Stimulated activated CD8-positive, alpha-beta memory T cell treated with anti-CD3 and anti-CD28 coated beads, Interleukin-4, amount 100 ng/mL, for 1 hour (primary cell): ENCODE measurements at places on chromosomes 3 and 15.

GRCh38 chr3:7146529-7146928 is 285.6 kb downstream of the GRM7 start:
- DNase-seq: no peak

GRCh38 chr3:138881233-138881632 is 46.5 kb upstream of the PIK3CB start:
- DNase-seq: no peak

DNA sequence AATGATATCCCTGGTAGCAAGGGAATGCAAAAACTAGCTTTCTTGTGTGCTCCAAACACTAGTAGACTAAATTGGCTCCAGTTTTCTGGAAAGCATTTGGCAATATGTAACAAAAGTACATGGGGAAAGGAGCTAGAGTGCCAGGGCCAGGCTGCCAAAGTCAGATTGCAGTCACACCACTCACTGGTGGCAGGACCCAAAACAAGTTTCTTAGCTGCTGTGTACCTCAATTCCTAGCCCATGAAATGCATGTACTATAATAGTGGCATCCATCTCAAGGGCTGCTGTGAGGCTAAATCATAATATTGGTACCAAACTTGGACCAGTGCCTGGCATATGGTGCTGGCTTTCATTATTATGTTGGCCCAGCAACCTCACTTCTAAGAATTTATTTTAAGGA is 49.3 kb downstream of the CLDN18 start:
- no peak for DNase-seq

DNA sequence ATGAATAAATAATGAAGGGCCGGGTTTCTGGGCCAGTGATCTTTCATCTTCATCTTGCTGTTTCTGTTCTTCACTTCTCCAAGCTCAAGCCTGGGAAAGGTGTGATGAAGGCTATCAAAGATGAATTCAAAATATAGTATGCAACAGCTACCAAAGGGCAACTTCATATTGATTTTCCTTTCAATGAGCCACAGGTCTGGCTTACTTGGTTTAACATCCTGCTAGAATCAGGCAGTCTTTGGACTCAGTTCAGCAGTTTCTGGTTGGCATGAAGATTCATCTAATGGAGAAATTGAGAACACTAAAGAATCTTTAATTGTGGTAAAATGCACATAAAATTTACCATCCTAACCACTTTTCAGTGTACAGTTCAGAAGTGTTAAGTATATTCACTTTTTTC is 43.3 kb downstream of the NFKBIZ start:
- DNase-seq: no peak

DNA sequence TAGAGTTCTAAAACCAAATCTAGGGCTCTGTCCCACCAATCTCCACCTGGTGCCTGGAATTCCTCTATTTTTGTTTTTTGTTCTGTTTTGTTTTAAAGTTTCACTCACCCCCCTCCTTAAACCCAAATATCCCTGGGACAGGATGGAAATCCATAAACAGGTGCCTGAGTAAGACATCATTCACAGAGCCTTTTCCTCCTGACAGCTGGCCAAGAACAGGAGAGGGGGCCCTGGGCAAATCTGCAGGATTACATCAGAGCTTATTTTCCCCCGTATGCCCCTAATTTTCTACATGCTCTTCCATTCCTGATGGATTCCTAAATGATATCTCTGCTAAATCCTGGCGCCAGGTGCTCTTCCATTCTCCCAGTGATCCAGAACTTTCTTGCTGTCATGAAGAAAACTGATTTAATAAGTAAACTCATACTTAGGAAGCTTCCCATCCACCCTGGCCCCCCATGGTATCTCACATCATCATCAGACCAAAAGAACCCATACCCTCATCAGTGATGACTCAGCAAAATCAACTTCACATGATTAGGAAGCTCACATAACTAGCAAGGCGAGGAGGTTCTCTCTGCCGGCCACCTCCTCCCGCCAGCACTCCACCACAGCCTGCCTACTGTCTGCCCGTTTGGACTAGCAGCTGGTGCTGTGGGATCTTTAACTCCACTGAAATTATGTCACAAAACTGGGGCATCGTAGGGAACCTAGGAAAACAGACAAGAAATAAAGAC is 61.0 kb downstream of the LIPC start:
- no peak for DNase-seq

DNA sequence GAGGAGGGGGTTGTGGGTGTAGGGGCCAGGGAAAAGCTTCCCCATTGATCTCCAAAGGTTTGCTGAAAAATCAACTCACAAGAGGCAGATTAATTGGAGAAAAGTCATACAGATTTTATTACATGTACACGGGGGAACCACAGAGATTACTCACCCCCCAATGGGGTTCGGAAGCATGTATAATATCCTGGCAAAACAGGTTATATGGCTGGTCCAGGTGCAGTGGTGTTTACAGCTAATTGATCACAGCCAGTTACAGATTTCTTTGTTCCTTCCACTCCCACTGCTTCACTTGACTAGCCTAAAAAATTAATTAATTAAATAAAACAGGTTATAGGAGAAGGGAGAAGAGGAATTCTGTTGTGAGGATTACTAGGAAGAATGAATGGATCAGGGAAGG is 22.4 kb downstream of the PRKCI start:
- DNase-seq: no peak

- DNase-seq: no peak
These were observed 191.5 kb downstream of the CHST2 start for GRCh38 chr3:143311096-143311495.

- no peak for DNase-seq
These were observed 124.8 kb downstream of the ATP10A start for GRCh38 chr15:25738171-25738965.

DNA sequence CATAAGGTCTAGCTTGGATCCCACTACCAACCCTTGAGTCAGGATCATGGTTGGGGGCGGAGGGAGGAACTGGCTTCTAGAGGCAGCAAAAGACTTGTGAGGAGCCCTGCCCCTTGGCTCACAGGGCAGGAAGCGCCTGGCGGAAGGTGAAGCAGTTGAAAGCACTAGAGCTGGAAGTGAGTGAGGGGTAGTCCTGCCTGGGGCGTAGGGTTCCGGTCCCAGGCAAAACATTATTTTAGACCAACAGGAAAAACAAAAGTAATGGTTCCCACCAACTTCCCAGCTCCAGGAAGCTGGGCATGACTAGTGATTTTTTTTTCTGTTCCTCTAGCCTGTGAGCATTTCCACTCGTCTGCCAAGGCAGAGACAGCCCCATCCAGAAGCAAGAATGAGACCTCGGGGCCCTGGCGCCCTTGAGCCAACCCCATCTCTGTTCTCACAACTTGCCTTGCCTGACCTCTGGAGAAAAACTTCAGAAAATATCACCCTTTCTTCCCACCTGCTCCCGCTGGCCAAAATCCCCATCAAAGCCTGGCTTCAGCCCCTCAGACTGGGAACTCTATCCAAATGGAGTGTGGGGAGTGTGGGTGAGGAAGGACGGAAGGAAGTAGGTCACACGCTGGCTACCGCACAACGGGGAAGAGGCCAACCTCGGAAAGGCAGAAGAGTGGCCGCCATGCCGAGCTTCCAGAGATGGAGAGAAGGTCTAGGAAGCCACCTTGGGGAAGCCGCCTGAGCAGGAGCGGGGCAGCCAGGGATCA is 57.5 kb downstream of the RBPMS2 start:
- DNase-seq: no peak

- no peak for DNase-seq
These were observed 113.5 kb downstream of the FNDC3B start for GRCh38 chr3:172152874-172153273.

GRCh38 chr3:188746291-188746783 is 425.4 kb upstream of the TPRG1 start:
- DNase-seq: no peak

- DNase-seq: no peak
These were observed 1.1 kb downstream of the PRRT3 start for GRCh38 chr3:9951126-9951525.

DNA sequence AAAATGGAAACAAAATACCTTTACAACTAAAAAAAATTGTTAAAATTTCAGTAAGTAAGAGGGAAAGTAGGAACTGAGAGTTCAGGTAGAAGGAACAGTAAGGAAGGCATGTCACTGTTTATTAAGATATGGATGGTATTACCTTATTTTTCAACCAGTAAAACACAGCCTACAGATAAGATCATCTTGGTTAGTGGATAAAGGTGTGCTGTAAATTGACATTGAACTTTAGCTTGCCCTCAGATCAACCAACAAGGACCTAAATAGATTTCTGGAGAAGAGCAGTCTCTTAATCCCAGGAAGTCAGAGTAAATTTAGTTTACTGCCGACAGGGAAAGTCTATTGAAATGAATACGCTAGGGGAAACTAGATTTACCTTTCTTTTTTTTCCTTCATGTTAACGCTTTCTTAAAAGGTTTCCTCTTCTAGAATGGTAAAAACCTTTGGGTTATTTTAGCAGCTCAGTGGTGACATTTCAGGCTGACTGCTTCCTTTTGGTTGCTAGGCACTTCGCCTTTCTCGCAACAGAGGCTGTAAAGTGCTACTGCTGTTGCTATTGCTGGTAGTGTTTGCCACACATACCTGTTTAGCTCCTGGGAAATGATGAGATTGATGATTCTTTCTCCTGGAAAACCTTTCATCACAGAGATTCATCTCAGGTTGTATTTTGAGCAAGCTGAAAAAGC is 12.9 kb downstream of the DZIP3 start:
- DNase-seq: peak; percentile 6

DNA sequence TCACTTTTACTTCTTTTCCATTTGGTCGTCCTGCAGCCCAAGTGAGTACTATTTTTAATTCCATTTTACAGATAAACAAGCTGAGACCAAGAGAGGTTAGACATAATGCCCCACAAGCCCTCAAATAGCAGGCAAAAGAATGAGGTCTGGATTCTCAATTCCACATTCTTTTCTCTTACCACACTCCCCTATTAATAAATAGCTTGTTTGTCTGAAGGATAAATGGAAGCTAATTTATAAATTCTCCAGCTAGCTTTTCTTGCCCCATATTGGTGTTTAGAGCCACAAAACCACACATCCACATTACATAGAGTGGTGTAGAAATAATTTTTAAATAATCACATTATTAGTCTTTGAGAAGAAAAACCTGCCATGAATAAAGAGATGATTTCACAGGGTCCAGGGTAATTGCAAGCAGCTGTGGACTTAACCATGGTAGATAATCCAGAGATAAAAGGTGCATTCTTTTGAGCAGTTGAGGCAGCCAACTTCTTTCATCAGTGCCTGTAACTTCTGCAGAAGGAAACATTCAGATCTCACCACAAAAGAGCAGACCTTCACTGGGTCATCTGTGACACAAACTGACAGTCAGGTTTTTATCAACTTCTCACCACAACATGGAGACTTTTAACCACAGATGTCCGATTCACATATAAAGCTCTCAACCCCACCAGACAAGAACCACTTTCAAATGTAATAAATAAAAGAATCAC is 313.4 kb upstream of the STT3B start:
- no peak for DNase-seq

DNA sequence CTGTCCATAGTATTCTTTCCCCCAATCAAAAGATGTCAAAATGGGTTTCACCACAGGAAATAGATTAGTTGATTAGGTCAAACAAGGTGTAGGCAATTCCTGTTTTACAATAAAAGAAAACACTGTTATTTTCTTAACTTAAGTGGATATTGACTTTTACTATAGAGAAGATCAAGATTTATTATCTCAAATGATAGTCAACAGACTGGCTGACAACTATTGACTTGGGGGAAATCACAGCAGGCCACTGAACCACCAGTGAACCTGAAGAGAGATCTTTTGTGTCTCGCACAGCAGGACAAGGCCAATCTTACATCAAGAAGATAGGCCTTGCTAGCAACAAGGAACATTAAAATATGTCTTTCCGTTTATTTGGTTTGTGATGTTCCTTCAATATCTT is 1187.6 kb downstream of the SI start:
- no peak for DNase-seq

- DNase-seq: no peak
These were observed 48.1 kb upstream of the THUMPD3 start for GRCh38 chr3:9314796-9315195.

DNA sequence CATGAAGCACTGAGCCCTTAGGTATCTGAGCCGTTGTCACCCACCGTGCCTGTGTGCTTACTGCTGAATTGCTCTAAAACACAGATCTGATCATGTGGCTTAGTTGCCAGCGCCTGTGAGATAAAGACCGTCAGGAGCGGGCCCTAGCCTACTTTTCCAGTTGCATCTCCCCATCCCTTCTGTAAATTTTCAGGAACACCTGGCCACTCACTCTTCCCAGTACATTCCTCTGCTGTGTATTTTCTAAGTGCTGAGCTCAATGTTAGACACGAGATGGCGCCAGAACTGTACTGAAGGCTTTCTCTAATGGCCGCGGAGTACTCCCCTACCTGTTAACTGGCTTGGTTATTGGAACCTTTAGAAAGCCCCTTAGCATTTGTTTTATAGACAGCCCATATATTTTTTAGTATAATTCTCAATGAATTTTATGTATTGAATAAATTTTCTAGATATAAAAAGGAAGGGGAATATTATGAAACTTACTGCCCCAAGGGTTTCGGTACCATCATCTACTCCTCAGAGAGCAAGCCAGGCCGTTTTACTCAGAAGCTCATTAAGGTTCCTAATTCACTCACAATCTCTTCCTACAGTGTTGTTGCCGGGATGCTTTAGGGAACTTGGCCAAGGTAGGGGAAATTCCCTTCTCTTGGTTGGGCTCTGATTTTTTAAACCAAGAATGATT is 16.7 kb upstream of the WNT7A start:
- DNase-seq: no peak

GRCh38 chr3:133955892-133956291 is 60.2 kb upstream of the RAB6B start:
- no peak for DNase-seq

- no peak for DNase-seq
These were observed 1.2 kb downstream of the OSBPL11 start for GRCh38 chr3:125594125-125594524.

- no peak for DNase-seq
These were observed 5.7 kb downstream of the DUT start for GRCh38 chr15:48336940-48337339.

- no peak for DNase-seq
These were observed 240.1 kb upstream of the ZNF385D start for GRCh38 chr3:21991061-21991460.

- no peak for DNase-seq
These were observed 64.0 kb upstream of the RASGRF1 start for GRCh38 chr15:79154483-79155135.
